ENCODE measurements at places on chromosomes 7 and 10.

- no peak for DNase-seq
These were observed 177.1 kb upstream of the CSTF2T start for GRCh38 chr10:51876503-51876902.

DNA sequence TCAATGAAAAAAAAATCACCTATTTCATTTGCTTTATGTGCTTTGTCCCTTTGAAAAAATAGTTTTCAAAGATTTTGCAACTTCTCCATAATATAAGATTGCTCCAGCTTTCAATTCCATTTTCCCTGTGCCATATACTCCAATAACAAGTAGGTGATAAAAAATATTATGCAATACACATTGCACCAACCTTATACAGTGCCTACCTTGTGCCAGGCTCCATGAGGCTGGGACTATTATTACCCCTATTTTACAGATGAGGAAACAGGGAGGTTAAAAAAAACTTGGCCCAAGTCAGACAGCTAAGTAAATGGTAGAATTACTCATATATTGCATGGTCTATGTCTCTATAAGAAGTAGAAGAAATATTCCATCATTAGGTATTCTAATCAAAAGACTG is 57.8 kb downstream of the BRAF start:
- DNase-seq: no peak

DNA sequence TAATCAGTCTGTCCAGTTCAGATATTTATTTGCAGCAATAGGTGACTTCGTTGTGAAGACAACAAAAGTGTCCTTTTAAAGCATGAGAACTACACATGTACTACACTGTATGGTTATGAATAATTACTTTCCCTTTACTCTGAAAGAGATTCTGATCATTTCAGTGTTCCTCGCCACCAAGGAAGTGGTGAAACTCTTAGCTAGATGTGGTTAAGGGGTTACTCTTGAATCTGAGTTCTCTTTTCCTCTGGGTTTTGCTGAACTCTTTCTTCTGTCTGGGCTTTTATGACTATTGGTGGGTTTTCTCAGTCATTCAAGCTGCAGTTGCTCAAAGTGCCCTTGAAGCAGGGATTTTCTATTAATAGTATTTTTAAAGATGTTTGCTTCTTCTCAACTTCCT is 127.9 kb upstream of the SEM1 start:
- DNase-seq: peak; percentile 75

DNA sequence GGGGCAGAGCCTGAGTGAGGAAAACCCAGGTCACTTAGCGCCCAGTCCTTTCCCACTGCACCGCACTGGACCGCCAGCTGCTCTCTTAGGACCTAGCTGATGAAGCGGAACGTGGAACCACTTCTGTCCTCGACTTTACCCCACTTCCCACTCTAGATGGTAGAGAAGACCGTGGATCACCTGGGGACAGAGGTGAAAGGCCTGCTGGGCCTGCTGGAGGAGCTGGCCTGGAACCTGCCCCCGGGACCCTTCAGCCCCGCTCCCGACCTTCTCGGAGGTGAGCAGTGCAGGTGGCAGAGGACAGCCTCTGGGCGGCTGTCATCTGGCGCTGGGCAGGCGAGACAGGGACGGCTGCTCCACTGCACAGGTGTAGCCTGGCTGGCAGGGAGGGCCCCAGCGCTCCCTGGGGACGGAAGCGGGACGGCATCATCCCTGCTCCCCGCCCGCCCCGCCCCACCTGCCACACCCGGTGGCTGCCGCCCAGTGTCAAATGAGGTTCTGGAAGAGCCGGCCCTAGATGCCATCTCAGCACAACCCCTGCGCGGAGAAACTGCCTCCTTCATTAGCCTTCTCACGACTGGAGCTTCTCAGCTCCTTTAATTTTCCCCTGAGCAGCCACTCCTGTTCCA is 11.7 kb downstream of the PLAC9 start:
- no peak for DNase-seq

GRCh38 chr10:85612378-85612775 is 754.2 kb downstream of the GRID1 start:
- DNase-seq: peak; percentile 78

DNA sequence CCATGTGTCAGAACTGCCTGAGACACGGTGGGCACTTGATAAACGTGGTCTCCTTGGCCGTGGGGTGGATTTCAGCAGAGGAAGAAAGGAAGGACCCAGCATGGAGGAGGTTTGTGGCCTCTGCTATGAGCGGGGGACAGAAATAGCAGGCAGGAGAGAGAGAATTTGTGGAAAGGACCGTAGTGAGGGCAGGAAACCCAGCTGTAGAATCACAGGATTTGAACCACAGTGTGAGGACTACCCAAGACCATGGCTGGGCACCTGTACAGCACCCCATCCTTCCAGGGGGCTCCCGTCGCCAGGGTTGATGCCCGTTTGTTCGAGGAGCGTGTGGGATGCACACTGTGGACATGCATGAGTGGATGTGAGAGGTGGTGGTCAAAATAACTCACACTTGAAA is 183.4 kb downstream of the PTPN20 start:
- DNase-seq: no peak

GRCh38 chr10:7243873-7244272 is 167.0 kb downstream of the SFMBT2 start:
- DNase-seq: no peak

DNA sequence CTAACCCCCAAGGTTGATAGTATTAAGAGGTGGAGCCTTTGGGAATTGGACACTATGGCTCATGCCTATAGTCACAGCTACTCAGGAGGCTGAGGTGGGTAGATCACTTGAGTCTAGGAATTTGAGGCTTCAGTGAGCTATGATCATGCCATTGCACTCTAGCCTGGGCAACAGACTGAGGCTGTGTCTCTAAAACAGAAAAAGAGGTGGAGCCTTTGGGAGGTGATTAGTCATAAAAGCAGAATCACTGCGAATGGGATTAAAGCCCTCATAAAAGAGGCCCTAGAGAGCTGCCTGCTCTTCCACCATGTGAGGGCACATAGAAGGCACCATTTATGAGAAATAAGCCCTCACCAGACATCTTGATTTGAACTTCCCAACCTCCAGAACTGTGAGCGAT is 81.9 kb downstream of the SKAP2 start:
- DNase-seq: no peak

DNA sequence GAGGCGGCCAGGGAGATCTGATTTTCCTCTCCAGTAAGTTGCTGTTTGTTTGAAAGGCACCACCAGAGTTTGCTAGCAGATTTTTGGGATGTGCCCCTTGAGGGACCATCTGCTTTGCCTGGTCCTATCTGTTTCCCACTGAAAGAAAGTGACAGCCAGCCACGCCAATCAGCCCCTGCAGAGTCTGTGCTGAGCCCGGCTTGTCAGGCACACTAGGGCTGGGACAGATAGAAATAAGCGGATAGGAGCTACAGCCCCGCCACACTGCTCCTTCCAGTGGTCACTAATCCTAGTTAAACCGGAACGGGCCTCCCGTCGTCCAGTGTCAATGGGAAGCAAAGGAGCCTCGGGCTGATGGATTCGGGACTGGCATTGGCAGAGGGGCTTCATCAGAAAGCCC is 161.9 kb upstream of the PRR15 start:
- no peak for DNase-seq

DNA sequence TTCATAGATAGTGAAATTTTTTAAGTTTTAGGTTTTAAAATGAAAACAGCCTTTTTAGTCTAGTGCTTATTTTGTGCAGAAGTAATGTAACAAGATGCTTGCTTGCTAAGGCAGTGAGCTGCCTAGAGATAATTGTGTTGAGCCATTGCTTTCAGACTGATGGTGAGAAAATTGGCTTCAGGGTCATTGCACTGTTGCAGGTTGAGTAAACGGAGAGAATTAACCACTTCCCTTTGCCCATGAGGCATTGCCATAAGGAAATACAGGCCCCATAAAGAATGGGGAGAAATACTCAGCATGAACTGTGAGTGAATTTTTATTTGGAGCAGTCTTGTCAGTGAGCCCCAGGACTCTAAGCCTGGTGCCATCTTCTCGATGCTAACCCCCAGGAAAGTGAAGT is 140.5 kb downstream of the LRRC4 start:
- DNase-seq: no peak

DNA sequence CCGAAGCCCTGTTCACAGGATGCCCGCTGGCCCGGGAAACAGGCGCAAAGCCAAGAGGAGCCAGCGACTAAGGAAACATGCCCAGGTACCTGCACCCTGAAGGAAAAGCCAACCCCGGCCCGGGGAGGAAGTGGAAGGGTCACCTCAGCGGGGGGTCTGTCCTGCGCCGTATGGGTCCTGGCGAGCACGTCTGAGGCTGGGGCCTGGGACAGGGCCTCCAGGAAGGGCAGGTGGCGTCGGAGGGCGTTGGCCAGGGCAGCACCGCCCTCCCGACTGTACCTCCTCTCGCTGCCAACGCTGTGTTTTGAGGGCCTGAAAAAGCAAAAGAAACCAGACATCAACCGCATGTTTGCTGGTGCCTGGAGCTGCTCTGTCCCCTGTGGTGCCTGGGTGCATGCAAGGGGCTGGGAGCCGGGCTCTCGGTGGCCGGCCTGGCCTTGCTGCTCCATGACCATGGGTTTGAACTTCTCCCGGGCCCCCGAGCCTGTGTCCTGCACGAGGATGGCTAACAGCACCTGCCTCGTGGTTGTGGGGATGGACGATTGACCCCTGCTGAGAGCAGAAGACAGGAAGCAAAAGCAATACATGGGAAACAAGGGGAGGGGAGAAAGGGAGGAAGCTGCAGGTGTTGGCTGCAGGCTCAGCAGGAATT is 395.3 kb downstream of the PTPRN2 start:
- DNase-seq: no peak

GRCh38 chr10:72597897-72598296 is 28.0 kb downstream of the MICU1 start:
- no peak for DNase-seq

DNA sequence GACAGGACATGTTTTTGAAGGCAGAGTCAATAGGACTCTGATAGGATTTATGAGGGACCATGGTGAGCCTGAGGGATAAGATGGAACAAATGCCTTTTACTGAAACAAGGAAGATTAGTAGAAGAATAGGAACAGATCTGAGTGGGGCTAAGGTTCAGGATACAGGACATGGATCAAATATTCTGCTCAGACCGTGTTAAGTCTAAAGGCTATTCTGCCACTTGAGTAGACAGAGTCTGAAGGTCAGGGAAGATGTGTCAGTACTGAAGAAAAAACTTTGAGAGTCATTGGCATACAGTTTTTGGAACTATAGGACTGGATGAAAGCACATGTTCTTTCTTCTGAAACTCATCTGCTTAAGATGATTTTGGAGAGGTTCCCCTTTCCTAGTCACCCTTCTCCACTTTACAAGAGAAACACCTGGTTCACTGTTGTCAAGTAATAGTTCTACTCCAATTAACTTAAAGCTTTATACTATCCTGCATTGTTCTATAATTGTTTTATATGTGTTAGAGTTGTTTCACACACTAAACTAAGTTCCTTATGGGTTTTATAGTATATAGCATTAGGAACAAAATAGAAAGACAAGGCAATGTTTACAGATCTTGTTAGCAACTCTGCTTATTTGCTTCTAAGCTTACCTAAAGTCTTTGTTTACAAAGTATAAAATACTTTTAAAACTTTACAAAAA is 43.4 kb downstream of the WASL start:
- DNase-seq: no peak

- DNase-seq: no peak
These were observed 119.6 kb downstream of the LRRTM3 start for GRCh38 chr10:67045404-67045803.

DNA sequence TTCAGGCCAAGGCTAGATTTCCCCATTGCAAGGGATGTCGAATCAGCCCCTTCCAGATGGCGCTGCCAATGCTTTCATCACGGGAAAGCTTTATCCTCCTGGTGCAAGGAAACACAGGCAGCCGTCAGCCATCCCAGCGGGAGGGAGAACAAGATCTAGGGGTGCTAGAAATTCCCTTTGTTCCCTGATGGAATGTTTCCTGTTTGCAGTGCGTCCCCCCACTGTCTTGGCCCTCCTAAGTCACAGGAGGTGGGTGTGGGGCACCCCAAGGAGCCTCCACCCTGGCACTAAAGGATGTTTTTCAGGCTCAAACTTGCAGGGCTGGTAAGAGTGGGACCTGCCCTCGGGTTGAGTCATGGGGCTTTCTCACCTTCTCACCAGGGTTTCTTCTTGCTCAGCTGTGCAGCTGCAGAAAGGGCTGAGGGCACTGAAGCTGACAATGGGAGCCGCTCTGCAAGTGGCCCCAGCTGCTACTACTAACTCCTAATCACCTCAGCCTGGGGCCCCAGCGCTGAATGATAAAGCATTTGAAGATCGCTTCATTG is 103.6 kb downstream of the PRPF18 start:
- no peak for DNase-seq

- no peak for DNase-seq
These were observed 208.2 kb upstream of the PRPS1L1 start for GRCh38 chr7:18235819-18236218.

DNA sequence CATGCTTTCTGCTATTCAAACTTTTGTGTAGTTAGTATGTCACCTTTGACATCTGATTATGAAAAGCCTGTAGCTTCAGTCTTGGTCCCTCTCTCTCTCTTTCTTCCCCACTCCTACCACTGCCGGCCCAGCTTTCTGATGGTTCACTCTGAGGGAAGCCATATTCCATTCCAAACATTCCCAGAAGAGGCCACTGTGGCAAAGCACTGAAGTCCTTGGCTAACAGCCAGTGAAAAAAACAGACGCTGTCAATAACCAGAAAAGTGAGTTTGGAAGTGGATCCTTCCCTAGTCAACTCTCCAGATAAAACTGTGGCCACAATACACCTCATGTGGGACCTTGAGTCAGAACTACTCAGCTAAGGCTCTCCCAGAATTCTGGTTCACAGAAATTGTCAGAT is 950.7 kb upstream of the PHF14 start:
- no peak for DNase-seq

DNA sequence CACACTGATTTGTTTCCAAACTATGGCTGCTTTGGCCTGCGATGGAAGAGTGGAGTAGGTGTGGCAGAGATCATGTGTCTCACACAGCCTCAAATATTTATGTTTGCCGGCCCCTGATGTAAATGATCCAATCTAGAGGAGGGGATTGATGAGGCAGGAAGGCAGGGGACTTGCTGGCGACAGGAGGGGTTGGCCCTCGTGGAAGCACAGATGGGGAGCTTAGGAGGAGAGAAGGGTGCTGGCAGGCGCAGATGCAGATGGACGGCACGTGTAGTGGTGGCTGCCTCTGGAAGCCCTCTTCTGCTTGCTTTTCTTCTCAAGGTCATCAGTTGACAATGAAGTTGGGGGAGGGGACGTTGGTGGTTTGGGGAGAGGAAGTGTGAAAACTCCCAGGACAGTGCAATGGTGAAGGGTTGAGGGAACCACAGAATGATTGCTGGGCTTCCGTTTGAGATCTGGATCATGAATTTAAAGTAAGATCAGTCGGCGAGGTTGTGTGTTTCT is 15.4 kb downstream of the COL13A1 start:
- no peak for DNase-seq

DNA sequence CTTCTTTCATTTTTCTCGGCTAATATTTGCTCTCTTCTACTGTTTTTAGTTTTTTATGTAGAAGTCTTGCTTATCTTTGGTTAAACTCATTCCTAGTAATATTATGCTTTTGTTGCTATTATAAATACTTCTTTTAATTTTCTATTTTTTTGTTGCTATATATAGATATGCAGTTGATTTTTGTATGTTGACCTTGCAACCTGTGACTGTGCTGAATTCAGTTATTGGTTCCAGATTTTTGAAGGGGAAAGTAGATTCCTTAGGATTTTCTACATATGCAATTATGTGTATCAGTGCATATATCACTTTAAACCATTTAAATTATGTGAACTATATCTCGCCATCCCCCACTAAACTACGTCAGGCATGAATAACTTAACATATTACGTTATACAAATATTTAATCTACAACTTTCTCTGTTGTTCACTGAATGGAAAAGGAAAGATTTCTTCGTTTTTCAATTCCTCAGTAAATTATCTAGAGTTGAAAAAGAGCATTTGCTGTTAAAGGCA is 71.5 kb downstream of the IDE start:
- DNase-seq: no peak
